Natural killer cell (primary cell): ENCODE measurements at places on chromosomes 3 and 15. TPM values are rescaled to one million over a fixed set of nuclear protein-coding genes. Genes with fewer than 3 reads are reported as not detected.

DNA sequence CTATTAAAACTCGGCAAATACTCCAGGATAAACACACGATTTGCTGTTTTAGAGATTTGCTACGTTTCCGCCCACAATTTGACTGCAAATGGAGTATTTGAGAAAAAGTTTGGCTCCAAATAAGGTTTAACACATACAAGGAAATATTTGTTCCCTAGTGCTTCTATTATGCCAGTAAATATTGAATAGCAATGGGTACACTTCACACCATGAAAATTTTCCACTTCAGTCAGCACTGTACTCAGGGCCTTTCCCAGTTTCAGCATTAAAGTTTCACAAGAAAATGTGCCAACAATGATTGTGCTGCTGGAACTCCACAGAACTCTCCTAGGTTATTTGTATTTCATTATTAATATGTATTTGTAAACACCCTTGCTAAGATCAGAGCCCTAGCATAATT is 498.0 kb downstream of the TBL1XR1 start:
- no peaks in the 10 kb centered on the region for H3K27me3 ChIP-seq
- H3K4me3 ChIP-seq, result no peak overlapping the region
- no peaks in the 10 kb centered on the region for H3K36me3 ChIP-seq
- no peaks in the 10 kb centered on the region for H3K4me1 ChIP-seq

GRCh38 chr3:159482241-159482993 is 506.2 kb upstream of the IL12A start:
- no peaks in the 10 kb centered on the region for H3K36me3 ChIP-seq
- no peak overlapping the region for H3K27ac ChIP-seq
- no peaks in the 10 kb centered on the region for H3K27me3 ChIP-seq
- no peak overlapping the region for H3K4me3 ChIP-seq
- no peak for DNase-seq
- H3K4me1 ChIP-seq, result no peaks in the 10 kb centered on the region

DNA sequence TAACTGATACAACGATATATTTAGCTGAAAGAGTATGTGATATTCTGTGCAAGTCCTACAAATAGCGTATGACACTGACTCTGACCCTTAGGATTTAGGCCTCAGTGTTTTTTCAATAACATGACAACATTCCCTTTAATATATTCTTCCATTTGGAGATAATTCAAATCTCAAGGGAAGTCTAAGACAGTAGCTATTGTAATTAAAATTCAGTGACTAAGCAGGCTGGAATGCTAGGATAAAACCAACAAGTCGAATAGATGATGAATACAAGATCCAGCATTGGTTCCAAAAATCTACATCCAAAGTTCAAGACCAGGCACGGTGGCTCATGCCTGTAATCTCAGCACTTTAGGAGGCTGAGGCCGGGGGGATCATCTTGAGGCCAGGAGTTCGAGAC is 56.2 kb downstream of the QTRT2 start:
- H3K27me3 ChIP-seq, result peaks cover 5% of the 10 kb centered on the region
- H3K4me3 ChIP-seq, result no peak overlapping the region
- H3K4me1 ChIP-seq, result no peaks in the 10 kb centered on the region

GRCh38 chr3:42159706-42160472 is 68.7 kb downstream of the TRAK1 start:
- H3K4me3 ChIP-seq, result no peak overlapping the region
- no peaks in the 10 kb centered on the region for H3K27me3 ChIP-seq
- no peak for DNase-seq
- no peak overlapping the region for H3K27ac ChIP-seq

GRCh38 chr3:132592216-132592615 is 4.9 kb upstream of the ACKR4 start:
- DNase-seq, result no peak
- no peak overlapping the region for H3K4me3 ChIP-seq
- H3K4me1 ChIP-seq, result no peaks in the 10 kb centered on the region
- H3K27me3 ChIP-seq, result no peaks in the 10 kb centered on the region
- H3K36me3 ChIP-seq, result peaks cover 4% of the 10 kb centered on the region

DNA sequence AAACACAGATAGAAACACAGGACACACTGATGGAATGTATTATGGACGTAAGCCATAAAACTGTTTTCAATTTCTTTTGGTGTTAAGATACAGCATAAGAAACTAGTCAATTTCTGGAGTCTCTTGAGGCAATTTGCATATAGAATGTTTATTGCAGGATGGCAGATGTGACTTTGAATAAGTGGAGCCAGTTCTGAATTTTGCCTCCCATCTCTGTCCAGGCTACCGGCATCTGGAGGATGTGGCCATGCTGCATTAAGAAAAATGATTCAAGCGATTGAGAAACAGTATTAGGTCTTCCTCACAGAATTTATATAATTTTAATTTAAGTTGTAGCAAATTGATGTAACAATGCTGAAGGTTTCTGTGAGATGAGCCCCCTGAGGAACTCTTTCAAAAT is 81.5 kb downstream of the CHST2 start:
- no peaks in the 10 kb centered on the region for H3K4me1 ChIP-seq
- no peak overlapping the region for H3K4me3 ChIP-seq
- H3K36me3 ChIP-seq, result no peaks in the 10 kb centered on the region
- H3K27me3 ChIP-seq, result no peaks in the 10 kb centered on the region

GRCh38 chr3:155227141-155227540 is 66.3 kb downstream of the STRIT1 start:
- H3K4me1 ChIP-seq, result no peaks in the 10 kb centered on the region
- H3K27ac ChIP-seq, result no peak overlapping the region
- H3K27me3 ChIP-seq, result no peaks in the 10 kb centered on the region
- H3K36me3 ChIP-seq, result no peaks in the 10 kb centered on the region
- no peak for DNase-seq
- H3K4me3 ChIP-seq, result no peak overlapping the region

DNA sequence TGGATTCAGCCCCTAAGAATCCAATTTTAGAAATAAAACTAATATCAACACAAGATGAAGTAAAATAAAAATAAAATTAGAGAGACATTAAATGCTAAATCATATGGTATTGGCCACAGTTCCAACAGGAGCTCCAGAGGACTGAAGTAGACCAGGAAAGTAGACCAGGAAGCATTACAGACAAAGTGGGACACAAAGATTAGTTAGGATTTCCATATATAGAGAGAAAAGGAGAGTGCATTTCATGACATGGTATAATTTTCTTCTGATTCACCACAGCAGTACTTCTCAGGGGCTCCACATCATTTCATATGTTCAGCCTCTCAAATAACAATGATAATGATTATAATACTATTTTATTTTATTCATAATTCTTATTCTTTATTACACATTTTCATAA is 18.3 kb downstream of the FGF7 start:
- no peak for DNase-seq
- no peaks in the 10 kb centered on the region for H3K36me3 ChIP-seq
- H3K27me3 ChIP-seq, result no peaks in the 10 kb centered on the region

DNA sequence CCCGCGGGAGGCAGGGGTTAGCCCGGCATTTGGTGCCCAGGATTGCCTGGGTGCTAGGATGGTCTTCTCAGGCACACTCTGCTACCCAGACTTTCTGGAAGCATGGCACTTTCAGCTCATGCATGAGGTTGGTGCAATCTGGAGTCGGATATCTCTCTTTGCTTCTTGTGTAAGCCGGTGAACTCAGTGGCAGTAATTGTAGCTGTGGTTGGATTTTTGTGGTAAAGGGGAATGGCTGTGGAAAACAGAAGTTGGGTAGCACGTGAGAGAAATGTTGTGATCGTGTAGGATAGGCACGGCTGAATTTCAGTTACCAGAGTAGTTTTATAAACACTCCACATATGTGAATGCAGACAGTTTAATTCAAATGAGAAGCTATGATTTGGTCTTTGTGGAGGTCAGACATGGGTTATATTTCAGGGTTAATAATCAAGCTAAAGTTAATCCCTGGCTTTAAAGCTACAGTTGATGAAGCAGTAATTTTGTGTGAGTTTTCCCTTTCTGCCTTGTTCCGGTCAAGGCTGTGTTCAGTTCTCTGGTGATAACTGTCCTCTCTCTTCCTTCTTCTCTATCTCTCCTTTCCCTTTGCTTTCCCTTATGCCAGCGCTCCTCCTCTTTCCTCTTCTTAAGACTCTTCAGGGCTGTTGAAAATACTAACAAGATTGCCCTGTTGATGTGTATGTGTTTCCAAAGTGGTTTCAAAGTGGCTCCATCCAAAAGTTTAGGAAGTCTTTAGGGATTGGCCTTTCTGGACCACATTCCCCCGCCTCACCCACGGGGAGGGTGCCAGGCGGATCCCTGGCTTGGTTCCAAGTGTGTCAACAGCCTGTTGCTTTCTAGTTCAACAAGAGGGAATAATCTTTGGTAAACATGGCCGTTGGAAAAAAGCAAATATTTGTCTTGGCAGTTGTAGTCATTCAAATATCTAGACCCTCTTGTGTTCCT is 404.6 kb upstream of the C2CD4B start:
- H3K27me3 ChIP-seq, result no peaks in the 10 kb centered on the region
- no peak overlapping the region for H3K27ac ChIP-seq
- H3K4me3 ChIP-seq, result no peak overlapping the region
- DNase-seq, result no peak
- H3K4me1 ChIP-seq, result no peaks in the 10 kb centered on the region

DNA sequence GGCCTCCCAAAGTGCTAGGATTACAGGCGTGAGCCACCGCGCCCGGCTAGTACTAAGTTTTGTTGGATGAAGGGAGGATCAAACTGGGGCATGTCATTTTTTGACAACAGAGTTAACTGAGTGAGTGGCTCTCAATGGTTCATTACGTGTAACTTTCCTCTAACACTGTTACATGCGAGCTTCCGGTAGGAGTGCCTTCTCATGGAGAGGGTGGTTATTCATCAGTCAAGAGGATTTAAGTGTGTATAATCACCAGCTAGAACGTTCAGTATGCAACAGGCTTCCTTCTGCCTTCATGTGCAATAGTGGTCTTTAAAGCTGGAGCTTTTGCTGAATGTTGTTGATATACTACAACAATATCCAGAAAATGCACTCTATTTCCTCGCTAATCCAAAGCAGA is 19.1 kb upstream of the GOLGA8A start:
- no peaks in the 10 kb centered on the region for H3K36me3 ChIP-seq
- H3K4me3 ChIP-seq, result no peak overlapping the region
- no peak for DNase-seq
- no peaks in the 10 kb centered on the region for H3K27me3 ChIP-seq
- H3K27ac ChIP-seq, result no peak overlapping the region

GRCh38 chr15:61315471-61315870 is 86.4 kb upstream of the RORA start:
- no peak for DNase-seq
- no peaks in the 10 kb centered on the region for H3K36me3 ChIP-seq
- H3K27ac ChIP-seq, result no peak overlapping the region
- no peaks in the 10 kb centered on the region for H3K4me1 ChIP-seq

DNA sequence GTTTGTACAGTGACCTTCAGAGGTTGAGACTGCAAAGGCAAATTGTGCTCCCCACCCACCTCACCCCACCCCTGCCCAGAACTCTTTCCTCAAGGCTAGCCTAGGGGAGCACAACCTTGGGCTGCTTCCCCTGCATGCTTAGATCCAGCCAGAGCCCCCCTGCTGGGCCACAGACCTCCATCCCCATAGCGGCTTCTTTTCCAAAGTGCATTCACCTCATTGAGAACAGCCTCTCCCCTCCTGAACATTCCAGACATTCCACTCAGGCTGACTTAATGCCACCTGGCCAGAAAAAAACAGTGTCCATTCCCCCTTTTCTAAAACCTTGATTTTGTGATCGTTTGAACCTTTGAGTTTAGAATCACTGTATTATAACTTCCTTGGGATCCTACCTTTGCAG is 124.4 kb upstream of the TOPAZ1 start:
- no peaks in the 10 kb centered on the region for H3K36me3 ChIP-seq
- no peaks in the 10 kb centered on the region for H3K27me3 ChIP-seq
- H3K4me3 ChIP-seq, result no peak overlapping the region
- DNase-seq, result no peak

DNA sequence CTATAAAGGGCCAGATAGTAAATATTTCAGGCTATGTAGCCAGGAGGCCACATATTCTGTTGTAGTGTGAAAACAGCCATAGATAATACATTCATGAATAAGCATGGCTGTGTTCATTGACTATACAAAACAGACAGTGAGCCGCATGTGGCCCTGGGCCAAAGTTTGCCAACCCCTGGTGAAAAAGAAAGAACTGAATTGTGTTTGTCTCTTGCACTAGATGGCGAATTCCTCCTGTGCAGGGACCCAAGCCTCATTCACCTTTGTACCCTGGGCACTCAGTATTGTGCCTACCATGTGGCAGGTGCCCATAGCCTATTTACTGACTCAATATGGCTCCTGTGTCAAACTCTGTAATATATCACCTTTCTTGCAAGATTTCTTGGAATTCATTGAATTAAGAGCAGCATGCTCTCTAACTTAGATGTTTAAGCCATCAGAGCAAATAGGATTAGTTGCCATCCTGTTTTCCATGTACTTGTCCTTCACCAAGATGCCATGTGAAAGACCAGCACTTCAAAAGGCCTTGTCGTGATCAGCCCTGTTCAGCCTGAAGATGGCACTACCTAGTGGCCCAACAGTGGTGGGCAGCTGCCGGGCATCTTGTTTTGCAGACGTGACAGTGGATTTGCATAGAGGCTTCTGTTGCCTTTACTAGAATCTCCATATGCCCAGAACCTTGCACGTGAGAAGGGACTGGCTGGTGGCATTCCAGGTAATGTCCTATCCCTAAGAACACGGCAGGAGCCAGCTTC is 50.9 kb upstream of the CMTM7 start:
- H3K4me1 ChIP-seq, result no peaks in the 10 kb centered on the region
- DNase-seq, result no peak
- no peaks in the 10 kb centered on the region for H3K36me3 ChIP-seq
- no peak overlapping the region for H3K4me3 ChIP-seq
- H3K27me3 ChIP-seq, result no peaks in the 10 kb centered on the region

- H3K27me3 ChIP-seq, result no peaks in the 10 kb centered on the region
- H3K4me3 ChIP-seq, result no peak overlapping the region
- H3K4me1 ChIP-seq, result peaks cover 12% of the 10 kb centered on the region
- DNase-seq, result no peak
- H3K36me3 ChIP-seq, result no peaks in the 10 kb centered on the region
Measured at GRCh38 chr3:42159147-42159546, 68.0 kb downstream of the TRAK1 start.

GRCh38 chr3:127914584-127914983 is 448 bp upstream of the KBTBD12 start:
- H3K4me3 ChIP-seq, result no peak overlapping the region
- no peak overlapping the region for H3K27ac ChIP-seq
- peaks cover 4% of the 10 kb centered on the region for H3K27me3 ChIP-seq
- H3K4me1 ChIP-seq, result peaks cover 12% of the 10 kb centered on the region
- no peaks in the 10 kb centered on the region for H3K36me3 ChIP-seq

- no peaks in the 10 kb centered on the region for H3K4me1 ChIP-seq
- no peak overlapping the region for H3K27ac ChIP-seq
- H3K4me3 ChIP-seq, result no peak overlapping the region
- no peaks in the 10 kb centered on the region for H3K27me3 ChIP-seq
- DNase-seq, result no peak
- no peaks in the 10 kb centered on the region for H3K36me3 ChIP-seq
Measured at GRCh38 chr15:57476533-57476975, 100.2 kb downstream of the CGNL1 start.

GOLGA6D gene
- total RNA-seq, result not detected

CYP1A1 gene
- 0.33 TPM for total RNA-seq

CAPN3 gene
- total RNA-seq, result 10.8 TPM

LYZL4 gene
- total RNA-seq, result not detected

HYAL1 gene
- not detected for total RNA-seq

C3orf22 gene
- total RNA-seq, result not detected

FILIP1L gene
- 0.12 TPM for total RNA-seq

SLCO2A1 gene
- not detected for total RNA-seq

KNG1 gene
- total RNA-seq, result not detected

SLC22A14 gene
- total RNA-seq, result not detected

DYNLT2B gene
- total RNA-seq, result 7.3 TPM

ANKRD34C gene
- not detected for total RNA-seq

MRPL3 gene
- total RNA-seq, result 29.7 TPM

ITGA11 gene
- not detected for total RNA-seq

SLC24A5 gene
- total RNA-seq, result not detected

SCN11A gene
- 0.08 TPM for total RNA-seq
